Activated CD4-positive, alpha-beta T cell treated with anti-CD3 and anti-CD28 coated beads, Interleukin-2, amount 10 ng/mL, durations not matched to agents 7 days and 5 days (primary cell): ENCODE measurements at places on chromosomes 16 and 17. TPM values are rescaled to one million over a fixed set of nuclear protein-coding genes. Genes with fewer than 3 reads are reported as not detected.

HOXB8 gene
- total RNA-seq = not detected

- H3K4me1 ChIP-seq = peaks cover 4% of the 10 kb centered on the region
- H3K36me3 ChIP-seq = peaks cover 11% of the 10 kb centered on the region
- peaks cover 11% of the 10 kb centered on the region for H3K27me3 ChIP-seq
Measured at GRCh38 chr17:49180303-49180702, 30.1 kb downstream of the GNGT2 start.

RAC3 gene
- 13.7 TPM for total RNA-seq

DNA sequence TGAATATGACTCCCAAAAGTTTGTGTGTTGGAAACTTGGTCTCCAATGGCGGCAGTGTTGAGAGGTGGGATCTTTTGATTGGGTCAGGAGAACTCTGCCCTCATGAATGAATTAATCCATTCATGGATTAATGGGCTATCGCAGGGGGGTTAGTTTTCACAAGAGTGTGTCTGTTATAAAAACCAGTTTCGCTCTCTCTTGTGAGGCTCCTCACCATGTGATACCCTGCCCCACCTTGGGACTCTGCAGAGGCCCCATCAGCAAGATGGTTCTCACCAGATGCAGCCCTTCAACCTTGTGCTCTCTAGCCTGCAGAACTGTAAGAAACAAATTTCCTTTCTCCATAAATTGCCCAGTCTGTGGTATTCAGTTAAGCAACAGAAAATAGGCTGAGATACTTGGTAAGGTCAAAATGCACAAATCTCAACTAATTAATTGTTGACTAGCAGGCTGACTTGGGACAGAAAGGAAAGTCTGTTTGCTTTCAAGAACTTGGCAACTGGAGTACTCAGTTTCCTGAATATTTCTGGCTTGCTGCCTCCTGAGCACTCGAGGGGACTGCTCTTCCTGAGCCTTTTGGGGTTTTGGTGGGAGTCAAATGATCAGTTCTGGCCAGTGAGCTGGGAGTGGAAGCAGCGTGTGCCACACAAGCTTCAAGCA, 13.8 kb upstream of the CCL17 start:
- no peak overlapping the region for H3K4me3 ChIP-seq
- H3K27ac ChIP-seq = no peak overlapping the region
- H3K36me3 ChIP-seq = no peaks in the 10 kb centered on the region
- H3K27me3 ChIP-seq = peaks cover 8% of the 10 kb centered on the region
- H3K4me1 ChIP-seq = no peaks in the 10 kb centered on the region
- no peak for DNase-seq

- no peak for DNase-seq
- H3K4me3 ChIP-seq = no peak overlapping the region
- no peak overlapping the region for H3K27ac ChIP-seq
- peaks cover 40% of the 10 kb centered on the region for H3K36me3 ChIP-seq
- H3K4me1 ChIP-seq = peaks cover 13% of the 10 kb centered on the region
Measured at GRCh38 chr17:64038331-64039105, 18.1 kb upstream of the ICAM2 start.

DNA sequence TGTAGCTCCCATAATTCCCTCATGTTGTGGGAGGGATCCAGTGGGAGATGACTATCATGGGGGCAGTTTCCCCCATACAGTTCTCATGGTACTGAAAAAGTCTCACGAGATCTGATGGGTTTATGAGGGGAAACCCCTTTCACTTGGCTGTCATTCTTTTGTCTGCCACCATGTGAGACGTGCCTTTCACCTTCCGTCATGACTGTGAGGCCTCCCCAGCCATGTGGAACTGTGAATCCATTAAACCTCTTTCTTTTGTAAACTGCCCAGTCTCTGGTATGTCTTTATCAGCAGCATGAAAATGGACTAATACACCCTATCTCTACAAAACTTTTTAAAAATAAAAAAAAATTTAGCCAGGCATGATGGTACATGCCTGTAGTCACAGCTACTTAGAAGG, 6.2 kb upstream of the C17orf113 start:
- H3K4me1 ChIP-seq = peaks cover 5% of the 10 kb centered on the region
- H3K27me3 ChIP-seq = peaks cover 29% of the 10 kb centered on the region
- DNase-seq = no peak
- no peak overlapping the region for H3K27ac ChIP-seq
- H3K36me3 ChIP-seq = no peaks in the 10 kb centered on the region
- H3K4me3 ChIP-seq = no peak overlapping the region

TM4SF5 gene
- not detected for total RNA-seq

CDH15 gene
- total RNA-seq = not detected

- peaks cover 12% of the 10 kb centered on the region for H3K4me1 ChIP-seq
- H3K27ac ChIP-seq = no peak overlapping the region
- H3K4me3 ChIP-seq = no peak overlapping the region
- peaks cover 2% of the 10 kb centered on the region for H3K36me3 ChIP-seq
Measured at GRCh38 chr17:15947976-15948752, 3.2 kb downstream of the ADORA2B start.

DNA sequence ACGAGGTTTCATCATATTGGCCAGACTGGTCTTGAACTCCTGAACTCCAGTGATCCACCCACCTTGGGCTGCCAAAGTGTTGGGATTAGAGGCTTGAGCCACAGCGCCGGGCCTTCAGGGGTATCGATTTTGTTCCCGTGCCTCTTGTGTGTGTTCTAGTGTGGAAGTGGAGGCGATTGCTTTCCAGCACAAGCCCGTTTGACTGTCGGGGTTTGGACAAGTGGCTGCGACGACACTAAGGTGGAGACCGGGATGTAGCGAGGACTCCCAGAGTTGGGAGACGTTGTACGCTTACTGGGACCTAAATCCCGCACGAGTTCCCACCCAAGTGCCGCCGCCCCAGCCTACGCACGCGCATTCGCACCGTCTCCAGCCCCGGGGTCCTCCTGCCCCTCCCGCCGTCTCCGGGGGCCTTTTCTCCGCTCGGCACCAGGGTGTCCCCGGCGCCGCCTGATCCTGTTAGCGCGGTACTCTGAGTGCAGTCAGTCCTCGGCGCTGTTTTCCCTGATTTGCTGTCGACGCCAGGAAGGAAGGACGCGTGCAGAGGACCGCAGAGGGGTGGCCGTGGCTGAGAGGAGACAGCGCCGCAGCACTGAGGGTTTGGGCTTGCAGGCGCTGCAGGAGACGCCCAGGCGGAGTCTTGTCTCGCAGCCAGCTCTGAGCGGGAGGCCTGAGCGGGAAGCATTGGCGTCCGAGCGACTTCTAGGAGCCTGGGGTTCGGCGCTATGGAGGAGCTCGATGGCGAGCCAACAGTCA, at the start of gene NUP85:
Gene NUP85 (plus strand): TSS at position 643 of the 756 bp plus-strand sequence. CDS start 83 bp downstream, at position 726.
- H3K27me3 ChIP-seq = no peaks in the 10 kb centered on the region
- H3K36me3 ChIP-seq = peaks cover 19% of the 10 kb centered on the region
- peak within 1 kb of the TSS; percentile 98 for H3K4me3 ChIP-seq
- H3K27ac ChIP-seq = peak within 1 kb of the TSS; percentile 100

- H3K4me1 ChIP-seq = no peaks in the 10 kb centered on the region
- H3K27me3 ChIP-seq = no peaks in the 10 kb centered on the region
- no peak overlapping the region for H3K4me3 ChIP-seq
- H3K36me3 ChIP-seq = no peaks in the 10 kb centered on the region
- H3K27ac ChIP-seq = no peak overlapping the region
- no peak for DNase-seq
Measured at GRCh38 chr17:28159004-28159403, 116.5 kb downstream of the NLK start.
